ENCODE measurements at places on chromosomes 1 and 21. TPM values are rescaled to one million over a fixed set of nuclear protein-coding genes. Genes with fewer than 3 reads are reported as not detected.

KRTAP12-2 gene
- not detected for total RNA-seq

ZNF692 gene
- total RNA-seq = 20.2 TPM

DNA sequence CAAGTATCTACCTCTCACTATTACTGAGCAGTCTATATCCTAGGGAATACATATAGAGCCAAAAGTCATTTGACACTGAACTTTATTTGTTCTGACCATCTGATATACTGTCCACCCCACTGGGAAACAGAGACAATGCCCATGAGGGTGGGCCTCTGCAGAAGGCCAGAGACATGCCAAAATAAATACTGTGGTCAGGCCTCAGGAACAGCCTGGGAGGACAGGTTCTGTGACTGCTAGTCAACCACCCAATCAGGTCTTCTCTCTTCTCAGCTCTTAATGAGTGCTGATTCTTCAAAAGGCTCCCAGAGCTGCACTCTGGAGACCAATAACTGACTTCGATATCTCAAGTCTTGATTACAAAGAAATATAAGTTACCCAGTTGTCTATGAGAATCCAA is 5.5 kb upstream of the ANKRD35 start:
- no peak for DNase-seq

DNA sequence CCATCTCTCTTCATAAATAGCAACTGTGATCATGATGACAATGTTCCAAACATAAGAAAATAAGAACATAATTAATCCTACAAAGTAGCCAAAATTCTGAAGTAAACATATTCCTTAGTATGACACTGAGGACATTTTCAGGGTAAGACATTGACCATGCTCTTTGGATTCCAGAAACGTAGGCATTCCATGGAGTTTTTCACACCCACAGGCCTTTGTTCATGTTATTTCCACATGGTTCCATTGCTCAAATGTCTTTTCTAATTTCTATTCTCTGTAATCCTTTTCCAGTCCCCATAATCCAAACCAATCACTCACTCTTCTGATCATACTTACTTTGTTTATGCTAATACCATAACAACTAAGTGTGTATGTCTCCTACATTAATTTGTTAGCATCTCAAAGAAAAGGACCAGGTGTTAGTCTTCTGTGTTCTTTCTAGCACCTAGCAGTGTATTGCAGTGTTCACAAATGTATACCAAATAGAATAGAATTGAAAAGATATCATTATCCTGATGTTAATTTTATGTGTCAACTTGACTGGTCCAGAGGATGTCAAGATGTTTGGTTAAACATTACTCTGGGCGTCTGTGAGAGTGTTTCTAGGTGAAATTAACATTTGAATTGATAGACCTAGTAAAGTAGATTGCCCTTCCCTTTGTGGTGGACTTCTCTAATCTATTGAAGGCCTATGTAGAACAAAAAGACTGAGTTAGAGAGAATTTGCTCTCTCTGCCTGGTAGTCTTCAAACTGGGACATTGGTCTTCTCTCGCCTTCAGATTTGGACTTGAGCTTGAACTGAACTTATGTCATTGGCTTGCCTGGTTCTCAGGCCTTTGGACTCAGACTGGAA is 516.6 kb downstream of the PTPRC start:
- no peak for DNase-seq

- DNase-seq = no peak
Measured at GRCh38 chr1:92470216-92470615, 16.5 kb downstream of the GFI1 start.

GRCh38 chr1:1972976-1973715 is 30.4 kb downstream of the CFAP74 start:
- no peak for DNase-seq
